Heart right ventricle (tissue), 16 donors: ENCODE measurements at places on chromosomes 4 and X.

DNA sequence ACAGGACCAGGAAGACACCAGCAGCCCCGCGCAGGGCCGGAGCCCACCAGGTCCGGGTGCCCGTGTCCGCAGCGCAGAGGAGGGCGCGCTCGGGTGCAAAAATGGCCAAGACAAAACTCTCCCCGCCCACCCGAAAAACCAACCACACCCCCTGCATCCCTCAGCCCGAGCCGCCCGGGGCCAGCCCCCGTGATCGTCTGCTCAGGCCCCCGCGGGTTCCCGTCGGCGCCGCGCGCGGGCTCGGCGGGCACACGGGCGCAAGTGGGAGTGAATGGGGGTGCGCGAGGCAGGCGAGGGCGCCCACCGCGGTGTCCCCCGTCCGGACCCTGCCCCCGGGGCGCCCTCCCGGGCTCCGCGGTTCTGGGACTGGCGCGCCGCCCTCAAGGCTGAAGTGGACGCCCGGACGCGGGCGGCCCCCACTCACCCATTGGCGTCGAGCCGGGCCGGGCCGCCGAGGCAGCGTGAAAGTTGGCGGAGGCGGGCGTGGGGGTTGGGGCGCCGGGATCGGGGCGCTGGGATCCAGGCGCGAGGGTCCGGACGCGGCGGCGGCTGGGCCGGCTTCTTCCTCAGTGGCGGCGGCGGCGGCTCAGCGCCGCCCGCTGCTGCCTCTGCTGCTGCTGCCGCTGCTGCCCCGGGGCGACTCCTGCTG, 393 bp downstream of the SH3KBP1 start:
- DNase-seq: peak; percentile 16

GRCh38 chrX:68699960-68700746, 52.7 kb downstream of the STARD8 start:
- no peak for DNase-seq

- no peak for DNase-seq
Measured at GRCh38 chrX:19639056-19639455, 123.7 kb upstream of the MAP3K15 start.

DNA sequence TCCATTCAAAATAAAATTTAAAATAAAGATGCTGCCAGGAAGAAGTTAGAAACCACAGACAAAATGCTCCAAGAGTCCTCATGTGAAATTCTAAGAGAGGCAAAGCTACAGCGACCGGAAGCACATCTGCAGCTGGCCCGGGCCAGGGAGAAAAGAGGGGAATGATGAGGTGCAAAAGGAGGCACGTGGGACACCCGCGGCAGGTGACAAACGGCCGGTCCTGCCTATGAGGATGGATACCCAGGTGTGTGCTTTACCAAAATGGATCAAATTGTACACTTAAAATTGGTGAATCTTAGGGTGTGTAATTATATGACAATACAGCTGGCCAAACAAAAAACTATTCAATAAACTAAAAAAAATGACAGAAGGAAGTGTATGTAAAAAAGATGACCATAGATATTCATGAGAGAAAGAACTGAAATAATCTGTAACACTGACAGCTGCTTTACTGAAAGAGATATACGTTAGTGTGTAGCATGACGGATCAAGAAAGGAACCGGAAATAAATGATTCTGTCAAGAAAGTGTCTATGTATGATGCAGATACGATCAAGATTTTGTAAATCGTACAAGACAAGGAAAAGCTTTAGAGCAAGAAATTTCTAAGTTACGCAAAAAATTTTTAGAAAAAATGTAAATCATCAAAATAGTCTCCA, 29.5 kb downstream of the PPP2R3B start:
- DNase-seq: no peak

GRCh38 chrX:49725401-49725800, 29.6 kb upstream of the PAGE1 start:
- no peak for DNase-seq

- DNase-seq: no peak
Measured at GRCh38 chr4:173094739-173095421, 73.7 kb upstream of the GALNT7 start.

DNA sequence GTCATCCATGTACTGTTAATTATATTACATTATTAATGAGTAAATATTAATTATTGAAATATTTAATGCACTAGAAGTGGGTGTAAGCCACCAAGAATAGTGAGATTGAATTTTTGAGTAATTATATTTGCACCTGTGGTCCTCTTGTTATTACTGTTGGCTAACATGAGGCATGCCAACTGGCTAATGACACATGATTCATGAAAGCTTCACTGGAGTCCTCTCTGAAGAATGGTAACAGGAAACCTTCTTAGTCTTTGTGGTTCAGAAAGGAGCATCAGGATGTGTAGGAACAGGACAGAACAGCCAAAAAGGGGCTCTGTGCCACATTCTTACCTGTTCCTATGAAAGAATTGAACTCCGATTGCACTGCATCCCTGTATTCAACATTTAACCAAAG, 65.2 kb downstream of the SLC4A4 start:
- no peak for DNase-seq

DNA sequence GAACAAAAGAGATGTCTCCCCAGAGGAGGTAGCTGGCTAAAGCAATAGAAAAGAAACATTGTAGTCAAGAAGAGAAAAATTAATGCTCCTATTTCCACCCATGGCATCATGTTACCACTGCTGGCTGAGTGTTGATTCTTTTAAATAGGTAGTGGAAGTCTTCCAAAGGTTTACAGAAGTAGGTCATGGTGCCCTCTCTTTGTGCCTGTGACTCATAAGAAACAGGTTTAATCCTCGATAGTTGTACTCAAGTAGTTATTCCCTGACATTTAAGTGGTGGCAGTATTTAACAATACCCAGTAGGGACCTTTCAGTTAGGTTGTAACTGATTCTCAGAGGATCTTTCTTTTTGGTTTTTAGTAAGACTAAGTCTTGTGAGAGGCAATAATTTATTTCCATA, 247.8 kb downstream of the TEX13A start:
- DNase-seq: no peak

DNA sequence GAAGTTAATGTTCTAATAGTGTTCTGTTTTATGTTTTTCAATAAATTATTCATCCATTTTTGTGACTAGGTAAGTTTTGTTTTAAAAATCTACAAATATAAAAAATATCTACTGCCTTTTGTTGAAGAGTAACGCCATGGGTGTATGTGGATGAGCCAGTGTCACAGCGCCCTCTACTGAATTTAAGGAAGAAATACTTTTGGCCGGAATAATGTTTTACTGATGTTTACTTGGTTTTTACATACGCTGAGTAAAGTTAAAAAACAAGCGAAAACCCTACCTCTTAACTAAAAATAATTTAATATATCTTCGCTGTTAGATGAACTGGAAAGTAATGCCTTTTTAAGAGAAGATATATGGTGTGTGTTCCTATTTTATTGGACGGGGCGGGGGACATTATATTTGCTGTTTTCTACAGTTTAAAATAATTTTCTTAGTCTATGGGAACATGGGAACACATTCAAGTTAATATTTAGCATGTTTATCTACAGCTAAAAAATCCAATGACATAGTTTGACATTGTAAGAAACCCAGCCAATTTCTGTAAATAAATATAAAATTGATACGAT, 86.1 kb downstream of the CPE start:
- DNase-seq: no peak

GRCh38 chrX:6187256-6187655, 41.4 kb downstream of the NLGN4X start:
- DNase-seq: no peak

- no peak for DNase-seq
Measured at GRCh38 chr4:146161243-146161642, 14.3 kb upstream of the LSM6 start.

GRCh38 chr4:168711197-168712140, 214.6 kb downstream of the PALLD start:
- DNase-seq: no peak

DNA sequence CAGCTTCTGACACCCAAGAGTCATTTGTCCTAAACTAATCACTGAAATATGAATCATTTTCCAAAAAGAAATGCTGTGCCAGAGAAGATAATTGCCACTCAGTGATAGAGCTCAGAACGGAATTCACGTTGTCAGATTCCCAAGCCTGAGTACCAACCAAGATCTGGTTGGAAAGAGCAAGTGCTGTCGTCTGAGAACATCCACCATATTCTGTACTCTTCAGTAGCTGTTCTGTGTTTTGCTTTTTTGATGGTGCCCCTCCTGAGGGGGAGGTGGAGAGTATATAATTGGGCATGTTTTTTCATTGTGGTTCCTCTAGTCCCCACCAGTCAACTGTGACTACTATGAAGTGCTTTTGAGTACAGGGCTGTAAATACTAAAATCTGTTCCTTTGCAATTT, 13.2 kb downstream of the RUFY3 start:
- DNase-seq: no peak

DNA sequence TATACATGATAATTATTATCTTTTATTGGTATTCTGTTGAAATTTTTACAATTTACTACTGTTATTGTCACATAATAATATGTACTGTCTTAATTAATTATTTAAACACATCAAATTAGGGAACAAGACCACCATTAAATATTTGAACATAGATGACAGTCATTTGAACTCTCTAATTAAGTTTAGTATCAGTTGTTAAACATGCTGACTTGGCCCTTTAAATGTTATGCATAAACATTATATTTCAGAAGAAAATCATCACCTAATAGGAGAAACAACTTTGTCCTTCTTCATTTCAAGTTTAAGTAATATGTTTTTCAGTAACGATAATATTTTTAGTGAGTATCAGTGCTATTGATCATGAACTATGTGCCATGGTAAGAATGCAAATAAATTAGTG, 623.5 kb upstream of the GNPDA2 start:
- no peak for DNase-seq

DNA sequence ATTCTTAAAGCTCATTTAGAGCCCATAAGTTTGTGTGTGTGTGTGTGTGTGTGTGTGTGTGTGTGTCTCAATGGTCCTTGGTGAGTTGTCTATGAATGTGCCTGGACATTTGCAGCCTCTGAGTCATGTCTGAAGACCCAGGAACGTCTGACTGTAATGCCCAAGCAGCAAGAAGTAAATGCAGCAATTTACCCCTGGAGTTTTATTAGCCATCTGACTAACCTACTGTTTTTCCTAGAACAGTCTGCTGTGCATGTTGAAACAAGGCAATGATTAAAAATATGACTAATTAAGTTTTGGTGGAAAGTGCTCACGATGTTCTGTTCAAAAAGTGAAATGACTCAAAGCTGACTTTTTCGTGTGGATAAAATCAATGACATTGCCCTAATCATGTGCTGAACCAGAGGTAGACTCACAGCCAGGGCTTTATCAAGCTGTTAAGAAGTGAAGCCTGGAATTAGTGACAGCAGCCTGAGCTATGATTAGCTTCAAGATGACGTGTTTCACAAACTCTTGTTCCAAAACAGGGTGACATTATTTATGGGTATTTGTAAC, 201.6 kb downstream of the CPE start:
- DNase-seq: no peak

DNA sequence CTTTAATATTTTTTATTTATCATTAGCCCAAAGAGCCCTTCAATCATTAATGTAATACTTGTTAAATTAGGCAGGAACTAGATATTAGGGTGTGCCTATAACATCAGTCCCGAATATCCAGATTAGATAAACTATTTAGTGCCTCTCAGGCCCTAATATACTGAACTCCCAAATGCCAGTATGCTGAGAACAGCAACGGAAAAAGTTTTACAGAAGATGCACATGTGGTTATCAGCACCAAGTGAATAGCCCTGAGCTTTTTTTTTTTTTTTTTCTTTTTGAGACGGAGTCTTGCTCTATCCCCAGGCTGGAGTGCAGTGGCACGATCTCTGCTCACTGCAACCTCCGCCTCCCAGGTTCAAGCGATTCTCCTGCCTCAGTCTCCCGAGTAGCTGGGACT, 13.0 kb upstream of the ELF2 start:
- no peak for DNase-seq

- DNase-seq: peak; percentile 24
Measured at GRCh38 chr4:2364654-2365053, 53.8 kb downstream of the ZFYVE28 start.

- DNase-seq: no peak
Measured at GRCh38 chr4:102453827-102454226, 47.3 kb upstream of the NFKB1 start.

DNA sequence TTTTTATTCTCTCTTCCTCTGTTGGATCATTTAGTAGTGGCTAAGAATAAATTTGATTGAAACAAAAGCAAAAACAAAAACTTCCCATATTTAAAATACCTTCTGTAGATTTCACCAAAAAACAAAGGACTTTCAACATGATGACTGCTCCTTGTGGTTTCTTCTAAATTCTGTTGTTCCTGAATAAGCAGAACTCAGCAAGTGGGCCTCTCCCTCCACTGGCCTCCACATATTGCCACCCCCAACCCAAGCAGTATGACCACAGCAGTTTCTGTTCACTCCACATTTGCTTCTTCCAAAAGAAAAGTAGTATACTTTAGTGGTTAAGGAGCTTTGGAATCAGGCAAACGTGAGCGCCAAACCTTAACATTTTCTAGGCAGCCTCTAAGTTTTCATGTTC, 114.7 kb downstream of the COX18 start:
- DNase-seq: no peak

GRCh38 chr4:7818399-7818911, 121.2 kb downstream of the AFAP1 start:
- peak; percentile 26 for DNase-seq

- peak; percentile 90 for DNase-seq
Measured at GRCh38 chr4:185209031-185209851, at the start of gene SNX25. TSS of gene SNX25 (plus strand) at chr4:185209598. CDS start at chr4:185209827, 229 bp downstream.

DNA sequence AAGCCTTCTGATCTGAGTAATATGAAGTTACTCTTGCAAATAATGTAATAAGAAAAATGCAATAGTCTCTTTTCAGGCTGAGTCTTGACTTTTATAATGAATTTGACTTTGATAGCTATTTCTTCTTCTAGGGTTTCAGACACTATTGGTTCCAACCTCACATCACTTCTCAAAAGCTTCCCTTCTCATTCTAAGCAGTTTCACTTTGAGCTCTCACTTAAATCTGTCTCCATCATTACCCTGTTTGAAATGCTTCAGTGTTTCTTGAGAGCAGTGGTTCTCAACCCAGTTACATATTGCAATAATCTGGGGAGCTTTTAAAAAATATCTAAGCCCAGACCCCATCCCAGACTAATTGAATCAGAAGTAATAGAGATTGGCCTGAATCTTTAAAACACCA, 40.5 kb upstream of the BMP2K start:
- no peak for DNase-seq

GRCh38 chr4:134601706-134602105, 400.1 kb upstream of the PABPC4L start:
- no peak for DNase-seq

DNA sequence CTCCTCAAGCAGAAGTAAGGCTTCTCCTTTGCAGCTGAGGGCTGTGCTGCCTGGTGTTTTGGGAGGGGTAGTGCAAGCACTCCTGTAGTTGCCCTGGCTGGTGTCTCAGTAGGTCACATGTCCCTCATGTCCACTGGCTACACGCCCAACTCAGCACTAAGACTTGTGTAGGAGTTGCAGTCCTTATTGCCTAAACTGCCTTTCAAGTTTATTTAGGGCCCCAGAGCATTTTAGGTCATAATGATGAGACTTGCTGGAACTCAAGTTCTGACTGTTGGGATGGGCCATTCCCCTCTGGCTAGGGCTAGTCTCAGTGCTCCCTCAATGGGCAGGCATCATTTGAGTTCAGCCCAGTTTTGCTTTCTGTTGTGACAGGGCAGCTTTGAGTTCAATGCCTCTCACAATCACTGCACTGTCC, 44.1 kb downstream of the PPM1K start:
- peak; percentile 76 for DNase-seq
